ENCODE measurements at places on chromosomes 16 and 17.

DNA sequence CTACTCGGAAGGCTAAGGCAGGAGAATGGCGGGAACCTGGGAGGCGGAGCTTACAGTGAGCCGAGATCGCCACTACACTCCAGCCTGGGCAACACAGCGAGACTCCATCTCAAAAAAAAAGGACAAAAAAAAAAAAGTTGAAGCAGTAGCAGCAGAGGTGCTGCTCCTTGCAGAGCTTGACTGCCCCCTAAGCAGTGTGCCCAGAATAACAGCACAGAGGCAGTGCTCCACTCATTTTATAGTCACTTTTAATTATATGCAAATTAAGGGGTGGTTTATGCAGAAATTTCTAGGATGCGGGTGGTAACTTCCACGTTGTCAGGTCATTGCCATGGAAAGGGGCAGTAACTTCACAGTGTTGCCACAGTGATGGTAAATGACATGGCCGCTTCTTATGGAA is 54.3 kb upstream of the NOL11 start:
- DNase-seq, result no peak

- no peak for DNase-seq
Measured at GRCh38 chr17:47305302-47305923, 18.3 kb upstream of the EFCAB13 start.

- peak; percentile 86 for DNase-seq
Measured at GRCh38 chr17:81959362-81960129, 1.4 kb downstream of the NOTUM start.

- no peak for DNase-seq
Measured at GRCh38 chr17:13759518-13760335, 158.0 kb upstream of the HS3ST3A1 start.

GRCh38 chr16:69406780-69407331 is 17.6 kb upstream of the CYB5B start:
- peak; percentile 32 for DNase-seq

- DNase-seq, result no peak
Measured at GRCh38 chr16:65101009-65101408, 20.9 kb downstream of the CDH11 start.

DNA sequence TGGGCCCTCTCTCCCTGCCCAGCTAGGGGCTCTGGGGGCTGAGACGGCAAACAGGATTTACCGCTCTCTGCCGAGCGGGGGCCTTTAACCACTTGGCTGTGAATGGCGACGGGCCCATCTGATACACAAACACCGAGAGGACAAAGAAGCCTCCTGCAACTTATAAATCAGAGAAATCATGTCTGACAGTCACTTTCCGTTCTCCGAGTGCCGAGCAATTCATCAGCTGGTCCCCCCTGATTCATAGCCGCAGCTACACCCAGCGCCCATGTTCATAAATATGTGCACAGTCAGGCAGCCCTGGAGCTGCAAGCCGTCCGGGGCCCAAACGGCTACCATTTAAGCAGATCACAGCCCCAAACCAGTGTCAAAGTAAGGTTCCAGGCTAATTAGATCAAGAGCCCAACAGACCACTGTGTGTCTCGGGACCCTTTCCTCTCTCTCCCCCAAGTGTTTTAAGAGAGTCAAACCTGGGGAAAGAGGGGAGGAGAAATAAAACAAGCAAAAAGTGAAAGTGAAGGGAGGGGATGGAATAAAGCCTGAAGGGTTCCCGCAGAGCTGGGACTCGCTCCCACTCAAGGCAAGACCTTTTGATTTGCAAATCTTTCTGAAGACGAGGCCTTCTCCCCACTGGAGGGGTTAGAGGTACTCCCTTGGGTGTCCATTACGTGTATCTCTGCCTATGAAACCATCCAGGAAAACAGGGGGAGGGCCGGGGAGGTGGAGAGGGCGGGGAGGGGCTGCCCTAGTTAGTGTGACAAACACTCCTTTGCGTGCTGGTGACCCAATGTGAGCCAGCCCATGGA is 154.7 kb downstream of the C16orf78 start:
- DNase-seq, result no peak

- DNase-seq, result no peak
Measured at GRCh38 chr16:35319536-35320192, 1860.3 kb downstream of the TP53TG3F start.

DNA sequence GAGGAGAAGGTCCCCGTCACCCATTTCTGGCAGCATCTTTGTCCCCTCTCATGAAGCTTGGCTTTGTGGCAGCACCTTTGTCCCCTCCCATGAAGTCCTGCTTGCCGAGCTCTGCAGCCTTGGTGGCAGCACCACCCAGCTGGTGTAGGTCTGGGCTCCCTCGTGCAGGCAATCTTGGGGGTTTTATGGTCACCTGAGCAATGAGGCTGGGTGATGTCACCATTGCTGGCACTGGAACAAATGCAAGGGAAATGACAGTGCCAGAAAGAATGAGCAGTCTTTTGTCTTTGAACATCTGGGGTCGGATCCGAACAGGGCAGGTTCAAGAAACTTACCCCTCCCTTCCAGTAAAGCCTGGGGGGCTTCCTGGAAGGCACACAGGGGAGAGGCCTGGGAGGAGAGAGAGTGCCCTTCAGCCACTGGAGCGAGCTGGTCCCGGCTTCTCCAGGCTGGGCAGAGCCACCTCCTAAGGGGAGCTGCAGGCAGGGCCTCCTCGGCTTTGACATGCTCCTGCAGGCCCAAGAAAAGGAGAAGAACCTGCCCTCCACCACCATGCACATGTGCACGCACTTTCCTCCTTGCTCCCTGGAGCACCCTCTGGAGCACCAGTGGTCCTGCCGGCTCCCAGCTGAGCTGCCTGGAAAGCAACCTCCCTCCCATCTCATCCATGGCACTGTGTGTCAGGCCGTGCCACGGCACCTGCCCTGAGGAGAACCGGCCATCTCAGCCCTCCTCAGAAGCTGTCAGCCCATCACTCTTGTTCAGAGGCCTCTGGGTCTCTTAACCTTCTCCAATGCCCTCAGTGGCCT is 16.0 kb downstream of the BTBD17 start:
- no peak for DNase-seq

GRCh38 chr17:56812901-56813388 is 20.8 kb downstream of the C17orf67 start:
- DNase-seq, result no peak

GRCh38 chr17:56389356-56389755 is 204.1 kb upstream of the NOG start:
- no peak for DNase-seq

- no peak for DNase-seq
Measured at GRCh38 chr16:84663433-84664101, 15.3 kb downstream of the KLHL36 start.

DNA sequence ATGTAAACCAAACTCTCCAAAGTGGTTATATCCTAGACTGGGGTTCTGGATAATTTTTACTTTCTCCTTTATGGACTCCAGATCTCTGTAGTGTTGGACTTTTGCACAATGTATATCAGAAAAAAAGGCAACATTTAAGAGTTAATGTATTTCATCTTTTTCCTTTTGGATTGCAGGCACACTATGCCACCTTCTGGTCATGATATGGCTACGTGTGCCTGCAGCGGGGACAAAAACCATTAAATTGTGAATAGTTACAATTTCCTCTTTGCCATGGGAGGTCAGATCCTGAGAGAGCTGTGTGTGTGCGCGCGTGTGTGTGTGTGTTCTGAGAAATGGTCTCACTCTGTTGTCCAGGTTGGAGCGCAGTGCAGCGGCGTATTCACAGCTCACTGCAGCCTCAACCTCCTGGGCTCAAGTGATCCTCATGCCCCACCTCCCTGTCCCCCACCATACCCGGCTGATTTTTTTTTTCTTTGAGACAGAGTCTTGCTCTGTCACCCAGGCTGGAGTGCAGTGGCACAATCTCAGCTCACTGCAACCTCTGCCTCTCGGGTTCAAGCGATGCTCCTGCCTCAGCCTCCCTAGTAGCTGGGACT is 4.3 kb upstream of the SGF29 start:
- no peak for DNase-seq

DNA sequence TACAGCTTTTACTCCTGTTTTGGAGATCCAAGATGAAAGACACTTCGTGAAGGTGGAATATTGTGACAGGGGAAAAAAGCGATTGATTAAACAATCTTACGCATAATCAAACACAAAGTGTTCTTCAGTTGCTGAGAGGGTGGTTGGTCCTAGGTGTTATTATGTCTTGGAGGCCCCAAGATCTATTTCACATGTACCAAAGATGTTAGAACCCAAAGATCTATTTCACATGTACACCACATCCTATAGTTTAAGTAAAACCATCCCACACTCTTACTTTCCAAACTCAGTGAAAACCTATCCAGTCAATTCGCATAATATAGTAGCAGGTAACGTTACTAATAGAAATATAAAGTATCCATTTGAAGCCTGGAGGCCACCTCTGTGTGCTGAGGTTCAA is 242.6 kb upstream of the MAF start:
- no peak for DNase-seq

- DNase-seq, result no peak
Measured at GRCh38 chr16:23952128-23952970, 116.6 kb downstream of the PRKCB start.

DNA sequence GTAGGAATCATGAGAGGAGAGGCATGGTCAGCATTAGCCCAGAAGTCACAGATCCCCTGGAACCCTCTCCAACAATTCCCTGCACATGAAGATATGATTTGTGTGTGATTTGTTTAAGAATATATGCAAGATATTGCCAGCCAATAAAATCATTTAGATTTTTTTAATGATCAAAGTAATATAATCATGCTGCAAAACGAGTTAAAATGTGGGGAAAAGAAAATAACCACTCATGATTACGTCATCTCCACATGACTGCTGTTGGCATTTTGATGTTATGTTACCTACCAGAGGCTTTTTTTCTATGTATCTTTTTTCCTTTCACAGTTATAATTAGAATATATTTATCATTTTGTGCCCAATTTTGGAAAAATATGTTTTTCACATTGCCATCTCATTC is 22.4 kb downstream of the SLC35G3 start:
- DNase-seq, result no peak

- DNase-seq, result no peak
Measured at GRCh38 chr17:44749076-44749979, 9.5 kb upstream of the ADAM11 start.

DNA sequence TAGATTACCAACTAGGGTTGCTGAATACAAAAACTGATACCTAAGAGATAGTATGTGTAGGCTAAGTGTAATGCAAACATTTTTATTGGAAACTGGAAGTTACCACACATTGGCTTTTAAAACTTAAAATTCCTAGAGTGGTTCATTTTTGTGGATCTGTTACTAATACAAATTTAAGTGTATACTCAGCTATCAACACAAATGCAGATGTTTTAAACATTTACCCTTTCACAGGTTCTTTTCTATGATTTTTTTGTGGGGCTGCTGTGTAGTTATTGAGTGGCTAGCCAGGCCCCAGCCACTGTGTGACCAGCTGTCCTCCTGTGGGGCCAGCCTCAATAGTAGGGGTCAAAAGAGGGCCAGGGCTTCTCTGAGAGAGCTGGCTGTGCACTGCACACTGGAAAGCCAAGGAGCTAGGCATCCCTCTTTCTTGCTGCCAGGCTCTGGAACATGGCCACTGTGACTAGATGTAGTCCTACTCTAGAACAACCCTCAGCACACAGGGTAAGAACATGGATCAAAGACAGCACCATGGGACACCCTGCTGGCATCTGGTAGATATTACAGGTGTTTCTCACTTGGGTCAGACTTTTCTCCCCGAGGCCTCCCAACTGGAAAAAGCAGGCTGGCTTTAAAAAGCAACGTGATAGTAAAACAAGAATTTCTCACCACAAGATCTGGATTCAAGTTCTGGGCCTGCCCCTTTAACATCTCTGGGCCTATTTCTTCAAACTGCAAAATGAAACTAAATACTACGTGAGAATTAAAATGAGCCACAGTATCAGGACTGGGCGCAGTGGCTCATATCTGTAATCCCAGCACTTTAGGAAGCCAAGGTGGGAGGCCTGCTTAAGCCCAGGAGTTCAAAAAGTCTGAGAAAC is 7.3 kb upstream of the VEZF1 start:
- no peak for DNase-seq

DNA sequence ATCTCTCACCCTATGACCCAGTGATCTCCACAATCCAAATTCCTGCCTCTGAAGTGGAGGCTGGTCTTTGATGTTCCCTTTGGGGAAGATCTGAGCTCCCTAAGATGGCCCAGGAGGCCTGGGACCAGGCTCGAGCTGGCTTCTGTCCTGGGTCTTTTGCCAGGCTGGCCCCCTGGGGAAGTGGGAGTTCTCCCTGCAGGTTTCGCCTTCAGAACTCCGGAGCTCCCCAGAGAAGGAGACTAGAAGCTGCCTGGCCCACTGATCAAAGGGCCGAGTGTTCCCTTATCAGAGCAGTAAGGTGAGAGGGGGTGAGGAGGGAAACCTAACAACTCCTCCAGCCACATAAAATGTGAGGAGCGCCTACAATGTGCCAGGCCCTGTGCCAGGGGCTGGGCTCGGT is 147.1 kb downstream of the IRF8 start:
- no peak for DNase-seq

GRCh38 chr17:40129498-40129897 is 7.7 kb downstream of the MSL1 start:
- no peak for DNase-seq

GRCh38 chr16:53502331-53503269 is at the start of gene AKTIP:
AKTIP (minus strand) TSS chr16:53503209; CDS start chr16:53500259, 2,950 bp downstream.
- peak; percentile 79 for DNase-seq

DNA sequence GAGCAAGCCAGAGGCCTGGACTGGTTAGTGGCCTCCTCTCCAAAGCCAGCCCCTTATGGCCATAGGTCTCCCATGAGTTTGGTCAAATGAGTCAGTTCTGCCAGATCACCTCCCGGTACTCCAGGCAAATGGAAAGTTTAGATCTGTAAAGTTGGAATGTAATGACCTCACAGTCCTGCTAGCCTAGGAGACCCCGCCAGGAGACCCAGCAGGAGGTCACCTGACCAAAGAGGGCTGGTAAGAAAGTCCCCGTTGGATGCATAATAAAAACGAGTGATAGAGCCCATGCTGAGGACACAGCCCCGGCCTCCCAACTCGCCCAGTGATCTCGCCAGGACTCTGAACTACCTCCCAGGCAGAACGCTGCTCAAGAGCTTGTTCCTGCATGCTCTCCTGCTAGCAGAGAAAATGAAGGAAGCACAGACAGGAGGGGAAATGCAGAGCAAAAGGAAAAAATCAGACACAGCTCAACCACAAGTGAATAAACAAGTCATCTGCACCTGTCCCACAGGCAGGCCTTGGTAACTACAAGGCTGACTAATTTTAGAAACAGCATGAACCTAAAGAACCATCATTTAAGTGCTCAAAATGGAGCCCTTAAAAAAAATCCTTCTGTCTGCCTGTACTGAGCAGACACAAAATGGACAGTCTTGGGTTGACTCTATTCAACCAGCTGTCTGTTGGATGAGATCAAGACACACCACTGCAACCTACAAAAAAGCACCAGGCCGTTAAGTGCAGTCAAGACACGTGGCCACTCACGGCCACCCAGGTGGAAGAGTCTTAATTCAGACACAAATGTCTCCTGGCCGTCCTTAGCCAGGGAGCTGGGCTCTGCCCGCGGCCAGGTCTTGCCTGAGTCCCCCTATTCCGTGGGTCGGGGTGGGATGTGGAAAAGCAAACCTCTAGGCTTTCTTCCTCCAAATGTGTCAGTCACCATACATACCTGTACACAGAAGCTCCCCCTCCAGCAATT is 9.2 kb downstream of the CDIP1 start:
- DNase-seq, result no peak

GRCh38 chr17:51647826-51648225 is 387.5 kb downstream of the UTP18 start:
- DNase-seq, result no peak
